Activated B cell treated with CpG ODN at 0.5 μM for 24 hours (primary cell): ENCODE measurements at places on chromosomes 2 and 18.

- peak; percentile 67 for DNase-seq
Measured at GRCh38 chr2:96554293-96555145, 18.0 kb downstream of the ARID5A start.

DNA sequence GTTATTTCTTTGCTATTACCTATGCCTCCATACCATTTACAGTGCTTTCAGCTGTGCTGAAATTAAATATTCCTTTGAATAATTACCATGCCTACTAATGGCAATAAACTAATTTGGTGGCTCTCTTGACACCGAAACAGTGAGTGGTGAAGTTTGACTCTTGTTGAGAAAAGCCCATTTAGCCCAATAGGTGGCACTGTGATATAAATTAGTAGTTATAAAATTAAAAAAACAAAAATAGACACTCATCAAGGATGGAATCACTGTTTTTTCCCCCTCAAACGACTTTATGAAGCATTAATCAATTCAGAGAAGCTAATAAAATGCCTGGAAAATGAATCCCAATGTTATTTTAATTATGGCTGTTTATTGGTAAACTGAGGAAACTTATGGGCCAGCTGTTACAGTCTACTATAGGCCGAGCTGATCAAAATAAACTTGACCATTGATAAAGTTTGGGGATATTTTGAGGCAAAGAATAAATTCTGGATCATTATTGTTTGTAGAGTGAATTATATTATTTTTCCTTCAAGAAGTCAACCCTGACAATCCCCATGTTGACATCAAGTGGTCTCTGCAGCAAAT lies 339.6 kb downstream of the TRIB2 start:
- no peak for DNase-seq

GRCh38 chr18:39840856-39841481 lies 2114.1 kb upstream of the PIK3C3 start:
- no peak for DNase-seq

GRCh38 chr2:233271693-233272092 lies 20.2 kb downstream of the ATG16L1 start:
- DNase-seq: no peak

GRCh38 chr18:67636597-67637385 lies 120.3 kb upstream of the DSEL start:
- DNase-seq: no peak

DNA sequence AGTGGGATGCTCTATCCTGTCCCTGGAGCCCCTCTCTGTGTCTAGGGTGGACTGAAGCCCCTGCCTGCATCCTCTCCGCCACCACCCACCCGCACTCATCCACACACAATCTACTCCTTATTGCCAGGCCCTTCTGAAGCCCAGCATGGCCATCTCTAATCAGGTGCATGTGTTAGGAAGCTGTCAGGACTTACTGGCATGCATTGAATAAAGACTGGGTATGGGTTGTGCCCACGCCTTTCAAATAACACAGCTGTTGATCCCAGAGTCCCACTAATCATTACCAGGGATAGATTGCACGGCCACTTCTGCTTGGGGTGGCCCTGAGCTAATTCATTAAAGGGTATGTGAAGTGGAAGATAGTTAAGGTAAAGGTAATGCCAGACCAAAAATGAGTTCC lies 88.4 kb downstream of the CABLES1 start:
- no peak for DNase-seq

GRCh38 chr2:24565537-24565936 lies 74.5 kb downstream of the NCOA1 start:
- no peak for DNase-seq

DNA sequence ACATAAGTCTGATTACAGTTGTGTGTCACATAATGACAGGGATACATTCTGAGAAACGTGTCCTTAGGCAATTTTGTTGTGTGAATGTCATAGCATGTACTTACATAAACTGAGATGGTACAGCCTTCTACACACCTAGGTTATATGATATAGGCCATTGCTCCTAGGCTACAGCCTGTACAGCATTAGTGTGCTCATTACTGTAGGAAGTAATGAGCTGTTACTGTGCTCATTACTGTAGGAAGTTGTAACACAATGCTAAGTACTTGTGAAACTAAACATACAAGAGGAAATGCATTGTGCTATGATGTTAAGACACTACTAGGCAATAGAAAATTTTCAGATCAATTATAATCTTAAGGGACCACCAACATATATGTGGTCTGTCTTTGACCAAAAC lies 72.8 kb downstream of the UPP2 start:
- no peak for DNase-seq

DNA sequence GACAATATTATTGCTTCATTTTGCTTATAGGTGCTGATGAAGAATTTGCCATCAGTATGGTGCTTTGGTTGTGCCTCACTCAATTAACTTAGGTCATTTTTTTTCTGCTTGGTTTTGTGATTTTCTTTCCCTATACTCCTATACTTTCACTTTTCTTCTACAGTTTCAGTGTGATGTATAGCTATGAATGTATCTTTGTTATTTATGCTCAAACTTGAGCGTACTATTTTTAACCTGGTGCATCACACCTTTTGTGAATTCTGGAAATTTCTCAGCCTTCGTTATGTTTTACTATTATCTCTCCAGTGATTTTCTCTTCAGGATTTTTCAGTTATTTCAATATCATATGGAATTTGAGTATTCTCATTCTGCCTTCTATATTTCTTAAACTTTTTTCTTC lies 2035.3 kb upstream of the LRRTM1 start:
- DNase-seq: no peak

DNA sequence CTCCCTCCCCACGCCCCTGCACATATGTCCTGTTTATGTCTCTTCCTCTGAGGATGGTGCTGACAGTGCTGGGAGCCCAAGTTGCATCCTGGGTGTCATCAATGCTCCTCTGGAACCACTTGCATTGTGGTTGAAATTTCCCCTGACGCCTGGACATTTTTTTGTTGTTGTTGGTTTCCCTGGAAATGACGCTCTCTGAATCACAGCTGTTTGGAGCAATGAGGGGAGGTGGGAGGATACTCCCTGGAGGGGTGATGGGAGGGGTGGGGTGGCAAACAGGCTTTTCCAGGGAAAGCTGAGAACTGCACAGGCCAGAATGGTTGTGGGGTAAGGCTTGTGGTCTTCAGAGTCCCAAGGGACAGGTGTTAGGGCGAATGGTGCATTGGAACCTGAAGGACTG lies 29.6 kb downstream of the CELF4 start:
- DNase-seq: no peak

- DNase-seq: no peak
Measured at GRCh38 chr2:80168801-80169200, 135.8 kb downstream of the LRRTM1 start.

- no peak for DNase-seq
Measured at GRCh38 chr2:201642086-201642578, 1.2 kb downstream of the TMEM237 start.

GRCh38 chr2:55759271-55759921 lies 65.8 kb upstream of the PNPT1 start:
- DNase-seq: no peak

- no peak for DNase-seq
Measured at GRCh38 chr2:128753800-128754199, 435.1 kb upstream of the HS6ST1 start.

DNA sequence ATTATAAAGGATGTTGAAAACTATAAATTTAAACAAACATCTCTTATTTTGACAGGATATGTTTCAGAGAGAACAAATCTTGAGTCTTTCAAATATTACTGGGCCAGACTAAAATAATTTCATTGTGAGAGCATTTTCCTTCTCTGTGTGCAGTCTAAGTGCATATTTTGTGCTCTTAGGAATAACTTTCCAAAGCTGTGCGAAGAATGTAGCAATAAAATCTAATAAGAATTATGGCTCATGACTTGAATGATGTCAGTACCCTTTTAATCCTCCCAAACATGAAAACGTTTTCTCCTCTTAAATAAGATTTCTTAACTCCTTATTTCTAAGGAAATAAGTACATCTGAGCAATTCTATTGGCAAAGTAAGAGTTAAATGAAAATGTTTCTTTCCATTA lies 76.2 kb upstream of the EFEMP1 start:
- no peak for DNase-seq

GRCh38 chr2:66827851-66828250 lies 392.9 kb downstream of the MEIS1 start:
- no peak for DNase-seq

- DNase-seq: no peak
Measured at GRCh38 chr2:74471332-74472065, 981 bp downstream of the MRPL53 start.

DNA sequence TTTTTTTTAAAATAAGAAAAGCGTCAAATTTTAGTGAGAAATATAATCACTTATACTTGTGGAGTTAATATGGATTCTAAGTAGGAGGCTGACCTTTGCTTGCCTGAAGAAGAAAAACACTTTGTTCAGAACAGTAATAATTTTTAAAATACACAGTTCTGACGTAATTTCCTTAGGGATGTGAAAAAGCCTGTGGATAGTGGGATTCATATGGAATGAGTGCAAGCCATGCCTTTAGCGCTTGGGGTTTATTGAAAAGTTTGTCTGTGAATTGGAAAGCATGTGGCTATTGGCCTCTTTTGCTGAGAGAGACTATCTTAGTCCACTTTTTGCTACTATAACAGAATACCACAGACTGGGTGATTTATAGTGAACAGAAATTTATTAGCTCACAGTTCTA lies 151.3 kb downstream of the CCDC85A start:
- no peak for DNase-seq

DNA sequence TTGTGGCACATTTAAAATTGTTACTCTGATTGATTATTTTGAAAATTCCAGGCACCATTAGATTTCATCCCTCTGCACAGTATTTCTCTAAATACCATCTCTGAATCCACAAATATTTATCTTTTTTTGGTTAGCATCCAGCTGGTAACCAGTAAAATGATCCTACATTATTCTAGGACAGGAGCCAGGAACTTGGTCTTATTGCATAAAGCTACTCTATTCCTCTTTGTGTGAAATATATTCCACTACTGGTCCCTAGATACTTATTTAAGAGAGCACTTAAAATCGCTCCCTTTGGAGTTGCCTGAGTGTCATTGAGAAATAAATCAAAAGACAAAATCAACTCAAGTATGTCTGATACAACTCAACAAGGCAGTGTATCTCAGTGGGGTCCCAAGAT lies 7.4 kb upstream of the MBOAT2 start:
- DNase-seq: no peak

GRCh38 chr2:3223080-3223923 lies 154.3 kb downstream of the EIPR1 start:
- DNase-seq: no peak

DNA sequence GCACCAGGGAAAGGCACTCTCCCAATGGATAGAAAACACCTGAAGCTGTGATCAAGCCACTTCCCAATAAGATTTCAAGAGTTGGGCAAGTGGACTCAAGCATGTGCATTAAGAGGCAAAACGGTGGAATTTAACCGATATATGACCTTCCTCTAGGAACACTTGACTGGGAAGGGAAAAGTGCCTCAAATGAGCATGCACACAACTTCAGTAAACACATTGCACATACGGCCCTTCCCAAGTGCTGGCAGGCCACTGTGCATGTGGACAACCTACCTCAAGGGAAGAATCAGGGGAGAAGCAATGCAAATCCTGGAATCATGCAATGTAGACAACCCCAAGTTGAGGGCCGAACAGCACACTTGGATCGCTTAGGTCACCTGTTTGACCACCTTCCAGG lies 23.9 kb upstream of the SH3RF3 start:
- no peak for DNase-seq

- DNase-seq: peak; percentile 22
Measured at GRCh38 chr18:10298346-10298745, 156.1 kb upstream of the APCDD1 start.

GRCh38 chr18:27967913-27968824 lies 208.8 kb downstream of the CDH2 start:
- DNase-seq: no peak

DNA sequence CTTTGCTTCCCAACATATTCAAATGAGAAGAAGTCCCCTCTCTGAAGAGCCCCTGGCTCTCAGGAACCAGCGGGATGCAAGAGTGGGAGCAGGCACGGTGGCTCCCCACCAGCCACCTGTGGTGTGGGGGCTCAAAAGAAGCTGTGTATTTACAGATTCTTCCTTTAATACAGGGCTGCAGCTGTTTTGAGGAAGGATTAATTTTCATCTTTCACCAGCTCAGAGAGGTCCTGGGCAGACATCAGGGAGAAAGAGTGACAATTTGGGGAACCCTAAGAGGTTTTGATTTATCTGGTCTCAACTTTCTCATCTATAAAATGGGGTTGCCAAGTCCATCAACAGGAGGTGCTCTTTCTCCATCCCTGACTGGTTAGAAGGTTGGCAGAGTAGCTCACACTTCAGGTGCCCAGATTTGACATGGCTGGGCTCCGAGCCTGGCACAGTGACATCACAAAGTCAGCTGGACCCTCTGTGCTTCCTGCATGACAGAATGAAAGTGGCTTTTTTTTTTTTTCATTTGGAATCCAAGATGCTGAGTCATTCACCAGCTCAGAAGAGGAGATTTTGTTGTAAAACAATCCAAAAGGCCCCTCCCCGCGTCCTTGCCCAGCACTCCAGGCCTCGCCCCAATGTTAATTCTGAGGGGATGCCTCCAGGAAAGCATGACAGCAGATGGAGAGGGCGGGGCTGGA lies 15.5 kb upstream of the SIX2 start:
- no peak for DNase-seq

DNA sequence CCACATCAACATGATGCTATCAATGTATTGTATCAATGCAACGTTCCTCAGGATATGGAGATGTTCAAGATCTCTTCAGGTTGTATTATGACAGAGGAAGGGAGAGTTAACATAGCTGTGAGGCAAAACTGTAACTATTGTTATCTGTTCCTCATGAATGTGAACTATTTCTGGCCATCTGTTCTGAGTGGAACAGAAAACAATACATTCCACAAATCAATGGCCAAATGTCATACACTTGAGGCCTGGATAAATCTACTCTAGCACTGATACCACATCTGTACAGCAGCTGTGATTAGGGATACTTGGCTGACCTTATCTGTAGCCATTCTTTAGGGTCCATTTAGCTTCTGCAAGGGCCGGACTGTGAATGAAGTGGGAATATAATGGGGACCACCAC lies 447.9 kb downstream of the IRS1 start:
- DNase-seq: no peak

DNA sequence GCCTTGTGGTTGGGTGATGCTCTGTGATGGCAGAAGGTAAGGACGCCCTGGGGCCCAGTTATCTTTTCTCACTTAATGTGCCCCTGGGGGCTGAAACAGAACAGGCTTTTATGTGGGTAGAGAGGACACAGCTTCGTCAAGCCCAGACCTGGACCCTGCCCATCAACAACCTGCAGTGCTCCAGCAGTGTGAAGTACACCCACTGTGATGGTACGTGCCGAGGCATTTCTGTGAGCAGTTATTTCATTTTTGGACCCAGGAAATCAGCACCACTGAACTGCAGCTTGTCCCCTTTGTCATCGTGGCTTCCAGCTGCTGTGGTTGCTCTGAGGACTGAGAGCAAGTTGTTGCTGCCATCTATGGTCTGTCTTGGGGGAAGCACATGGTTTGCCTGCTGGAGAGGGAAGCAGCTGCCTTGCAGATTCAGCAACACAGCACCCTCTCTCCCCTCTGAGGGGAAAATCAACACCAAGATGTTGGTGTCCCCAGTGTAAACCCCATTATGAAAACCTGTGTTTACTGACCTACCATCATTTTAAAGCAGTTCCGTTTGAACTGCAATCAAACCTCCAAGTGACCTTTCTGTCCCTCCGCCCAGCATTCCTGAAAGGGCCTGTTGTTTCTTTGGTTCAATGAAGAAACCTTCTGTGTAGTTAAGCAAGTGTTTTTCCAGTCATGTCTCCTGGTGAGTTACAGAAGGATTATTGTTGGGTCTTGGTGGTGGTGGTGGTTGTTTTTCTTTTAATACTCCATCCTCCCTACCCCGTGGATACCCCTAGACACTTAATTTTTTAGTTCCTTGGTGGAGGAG lies 158.2 kb downstream of the MGAT5 start:
- DNase-seq: peak; percentile 55

GRCh38 chr18:52288403-52289004 lies 51.5 kb upstream of the DCC start:
- no peak for DNase-seq
